Airway epithelial cell (primary cell): ENCODE measurements at places on chromosomes 5 and 9. TPM values are rescaled to one million over a fixed set of nuclear protein-coding genes. Genes with fewer than 3 reads are reported as not detected.

C5orf46 gene
- total RNA-seq = 3.7 TPM in 1 of 2 replicates, not detected in the other

IGFBPL1 gene
- total RNA-seq = 0.71 and 1.5 TPM in 2 replicates

DNM1 gene
- 0.65 and 1.5 TPM in 2 replicates for total RNA-seq

SHOC1 gene
- total RNA-seq = 0.07 and 0.19 TPM in 2 replicates

SUSD1 gene
- total RNA-seq = 3.1 and 5.9 TPM in 2 replicates

CRB2 gene
- total RNA-seq = not detected in 2 replicates

PTGS1 gene
- total RNA-seq = 4.2 and 4.7 TPM in 2 replicates

SPATA31A3 gene
- not detected in 2 replicates for total RNA-seq

IL13 gene
- not detected in 2 replicates for total RNA-seq

RNF14 gene
- total RNA-seq = 31.8 and 41.9 TPM in 2 replicates

FBP2 gene
- total RNA-seq = not detected in 2 replicates

SMIM32 gene
- total RNA-seq = not detected in 2 replicates

AQP7 gene
- total RNA-seq = not detected in 2 replicates

FCN2 gene
- not detected in 2 replicates for total RNA-seq

RELL2 gene
- total RNA-seq = 9.4 and 12.3 TPM in 2 replicates

TAF11L5 gene
- total RNA-seq = not detected in 2 replicates

PCDHGB5 gene
- total RNA-seq = 6.1 and 7.2 TPM in 2 replicates

UBAP2 gene
- 11.4 and 20.5 TPM in 2 replicates for total RNA-seq

FGD3 gene
- total RNA-seq = 1.5 and 2.2 TPM in 2 replicates
